ENCODE measurements at places on chromosomes 16 and 17. TPM values are rescaled to one million over a fixed set of nuclear protein-coding genes. Genes with fewer than 3 reads are reported as not detected.

Gene TBC1D3C
- total RNA-seq: not detected

Gene MMP15
- total RNA-seq: 2.5 TPM

Gene KRT12
- not detected for total RNA-seq

Gene DYNLL2
- total RNA-seq: 25.4 TPM

Gene ITGAE
- total RNA-seq: 19.5 TPM

Gene CALB2
- total RNA-seq: not detected

Gene USP43
- 0.06 TPM for total RNA-seq

Gene FBXO31
- total RNA-seq: 26.5 TPM

Gene CCL2
- total RNA-seq: 103 TPM

Gene TMEM100
- 0.25 TPM for total RNA-seq

Gene CRHR1
- total RNA-seq: not detected

Gene TRAF4
- 23.9 TPM for total RNA-seq

Gene TMEM114
- total RNA-seq: not detected

Gene GSG1L
- not detected for total RNA-seq

Gene KCNJ12
- 0.26 TPM for total RNA-seq

Gene AKAP1
- total RNA-seq: 17.6 TPM

All from aortic smooth muscle cell (primary cell).